ENCODE measurements at places on chromosomes 13 and 19. TPM values are rescaled to one million over a fixed set of nuclear protein-coding genes. Genes with fewer than 3 reads are reported as not detected.

DNA sequence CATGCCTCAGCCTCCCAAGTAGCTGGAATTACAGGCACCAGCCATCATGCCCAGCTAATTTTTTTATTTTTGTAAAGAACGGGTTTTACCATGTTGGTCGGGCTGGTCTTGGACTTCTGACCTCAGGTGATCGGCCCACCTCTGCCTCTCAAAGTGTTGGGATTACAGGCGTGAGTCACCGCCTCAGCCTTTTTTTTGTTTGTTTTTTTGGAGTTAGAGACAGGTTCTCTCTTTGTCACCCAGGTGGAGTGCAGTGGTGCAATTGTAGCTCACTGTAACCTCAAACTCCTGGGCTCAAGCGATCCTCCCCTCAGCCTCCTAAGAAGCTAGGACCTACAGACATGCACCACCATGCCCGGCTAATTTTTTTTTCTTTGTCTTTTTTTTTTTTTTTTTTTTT lies 15.6 kb upstream of the NOTCH3 start:
- DNase-seq, result no peak

RAB20 gene
- total RNA-seq, result 10.3 TPM

- no peak for DNase-seq
These were observed 781 bp upstream of the SPRYD7 start for GRCh38 chr13:49936968-49937273.

- DNase-seq, result no peak
These were observed 4.8 kb downstream of the TSKS start for GRCh38 chr19:49758292-49758691.

TRPC4 gene
- total RNA-seq, result 5.6 TPM

FSD1 gene
- total RNA-seq, result not detected

CCDC169 gene
- 0.27 TPM for total RNA-seq

DNA sequence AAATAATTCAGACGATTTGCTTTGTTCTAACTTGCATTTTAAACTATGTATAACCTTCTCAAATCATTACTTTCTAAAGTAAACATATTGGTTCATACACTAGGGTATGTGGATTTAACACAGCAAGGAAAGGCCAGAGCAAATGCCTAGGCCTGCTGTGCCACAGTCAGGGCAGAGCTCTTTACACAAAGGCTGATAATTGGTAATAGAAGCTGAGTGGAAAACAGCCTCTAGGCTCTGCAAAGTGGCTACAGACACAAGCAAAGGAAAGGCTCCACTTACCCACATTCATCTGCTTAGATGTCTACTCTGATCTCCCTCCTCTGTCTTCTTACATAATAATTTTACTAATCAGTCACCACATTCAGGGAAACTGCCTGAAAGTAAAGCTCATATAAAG lies 382.9 kb downstream of the OLFM4 start:
- DNase-seq, result no peak
